ENCODE measurements at places on chromosomes 3 and 15.

- DNase-seq = no peak
Observed at GRCh38 chr3:82157952-82158351, 396.5 kb upstream of the GBE1 start.

GRCh38 chr15:40554161-40554525 is 10.7 kb downstream of the CCDC32 start:
- no peak for DNase-seq

GRCh38 chr3:71518089-71518488 is 65.4 kb downstream of the FOXP1 start:
- DNase-seq = no peak

DNA sequence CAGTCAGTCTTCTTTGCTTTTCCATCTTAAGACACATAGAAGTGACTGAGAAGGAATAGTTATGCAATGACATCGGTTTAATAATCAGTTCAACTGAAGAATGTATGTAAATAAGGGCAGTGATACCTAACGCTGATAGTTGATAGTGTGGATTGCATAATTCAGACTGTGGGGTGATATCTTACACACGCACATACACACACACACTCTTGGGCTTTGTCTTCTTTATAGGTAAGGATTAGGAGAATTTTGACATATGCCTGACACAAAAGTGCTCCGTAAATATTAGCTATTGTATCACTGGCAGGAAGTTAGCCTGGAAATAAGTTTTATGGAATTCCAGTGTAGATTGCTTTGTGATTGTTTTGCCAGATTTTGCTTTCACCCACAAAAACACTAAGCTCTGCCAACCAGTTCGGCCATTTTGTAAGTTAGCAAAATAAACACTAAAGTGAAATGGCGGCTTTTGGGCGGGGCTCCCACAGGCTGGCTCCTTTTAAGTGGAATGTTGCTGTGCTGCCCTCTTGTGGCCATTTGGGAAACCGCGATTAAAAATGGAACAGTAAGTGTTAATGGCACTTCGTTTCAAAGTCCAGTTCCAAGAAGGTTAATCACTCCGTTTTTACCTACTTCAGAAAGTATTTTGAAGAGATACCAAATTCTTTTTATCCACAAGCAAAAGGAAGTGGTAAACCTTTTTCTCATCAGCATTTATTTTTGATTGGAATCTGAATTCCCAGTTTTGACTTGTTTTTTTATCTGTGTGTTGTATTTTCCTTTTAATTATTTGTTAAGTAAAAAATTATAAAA is 17.7 kb downstream of the CHD2 start:
- peak; percentile 85 for DNase-seq

GRCh38 chr3:21752749-21753347 is 1.8 kb upstream of the ZNF385D start:
- DNase-seq = no peak

GRCh38 chr3:13414040-13414729 is 5.9 kb downstream of the NUP210 start:
- no peak for DNase-seq

DNA sequence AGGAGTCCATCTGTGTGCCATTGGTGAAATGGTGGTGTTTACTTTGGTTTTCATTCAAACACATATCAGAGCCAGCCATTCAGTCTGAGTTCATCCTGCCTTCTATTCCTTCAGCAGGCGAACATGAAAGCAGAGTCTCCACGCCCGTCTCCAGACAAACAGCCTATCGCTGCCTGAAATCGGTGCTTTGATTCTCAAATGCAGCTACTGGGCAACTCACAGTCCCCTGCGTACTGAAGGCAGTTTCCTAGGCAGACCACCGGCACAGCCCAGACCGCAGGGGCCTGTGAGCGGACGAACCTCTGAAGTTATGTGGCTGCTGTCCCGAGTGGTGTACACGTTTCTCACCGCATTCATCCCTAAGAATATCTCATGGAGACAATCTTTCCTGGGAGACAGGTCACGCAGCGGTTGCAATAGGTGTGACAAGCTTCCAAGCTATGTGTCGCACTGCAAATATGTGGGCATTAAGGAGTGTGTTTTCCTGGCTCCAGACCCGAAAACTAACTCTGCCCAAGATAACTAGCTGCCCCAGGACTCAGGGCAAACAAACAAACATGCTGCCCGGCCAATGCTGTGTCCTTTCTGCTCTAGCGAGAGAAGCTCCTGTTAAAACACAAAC is 16.9 kb upstream of the RYR3 start:
- no peak for DNase-seq

DNA sequence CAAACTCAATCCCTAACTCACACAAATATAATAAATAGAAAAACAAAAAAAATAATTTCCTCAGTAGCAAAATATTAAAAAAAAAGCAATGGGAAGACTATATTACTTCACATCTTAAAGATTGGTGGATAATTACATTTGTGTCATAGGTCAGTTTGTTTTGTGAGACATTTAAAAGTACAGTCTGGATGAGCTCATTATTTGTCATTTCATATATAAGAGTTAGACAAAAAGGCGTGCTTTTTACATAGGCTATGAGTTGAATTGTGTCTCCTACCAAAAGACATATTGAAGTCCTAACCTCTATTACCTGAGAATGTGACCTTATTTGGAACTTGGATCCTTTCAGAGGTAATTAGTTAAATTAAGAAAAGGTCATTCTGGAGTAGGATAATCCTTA is 710.1 kb upstream of the CBLB start:
- DNase-seq = no peak

GRCh38 chr15:80123034-80123433 is 29.8 kb upstream of the FAH start:
- no peak for DNase-seq

DNA sequence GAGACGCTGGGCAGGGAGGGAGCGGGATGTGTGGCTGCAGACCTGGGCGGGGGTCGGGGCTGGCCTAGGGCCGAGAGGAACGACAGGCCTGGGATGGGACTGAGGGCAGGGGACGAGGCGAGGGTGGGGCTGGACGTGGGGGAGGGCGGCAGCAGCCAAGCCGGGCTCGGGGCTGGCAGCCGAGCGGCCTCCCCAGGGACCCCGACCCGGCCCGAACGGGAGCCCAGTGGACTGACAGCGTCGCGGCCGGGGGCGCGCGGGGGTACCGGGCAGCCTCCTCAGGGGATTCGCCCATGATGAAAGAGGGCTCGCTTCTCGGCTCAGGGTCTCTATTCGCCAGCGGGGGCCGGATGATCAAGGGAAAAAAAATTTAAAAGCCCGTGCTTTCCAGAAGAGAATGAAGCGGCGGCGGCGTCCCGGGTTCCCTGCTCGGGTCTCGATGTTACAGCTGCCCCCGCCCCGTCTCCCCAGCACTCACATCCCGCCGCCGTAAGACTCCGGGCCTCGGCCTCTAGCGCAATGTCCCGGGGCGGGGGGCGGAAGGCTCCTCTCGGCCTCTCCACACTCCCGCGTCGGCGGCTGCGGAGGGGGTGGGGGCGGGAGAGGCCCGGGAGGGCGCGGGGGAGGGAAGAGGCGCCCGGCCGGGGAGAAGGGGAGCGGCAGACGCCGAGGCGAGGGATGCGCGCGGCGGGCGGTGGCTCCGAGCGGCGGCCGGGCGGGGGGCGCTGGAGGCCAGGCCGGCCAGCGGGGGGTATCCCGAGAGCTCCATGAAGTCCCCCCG is 4.3 kb downstream of the PTH1R start:
- DNase-seq = no peak

DNA sequence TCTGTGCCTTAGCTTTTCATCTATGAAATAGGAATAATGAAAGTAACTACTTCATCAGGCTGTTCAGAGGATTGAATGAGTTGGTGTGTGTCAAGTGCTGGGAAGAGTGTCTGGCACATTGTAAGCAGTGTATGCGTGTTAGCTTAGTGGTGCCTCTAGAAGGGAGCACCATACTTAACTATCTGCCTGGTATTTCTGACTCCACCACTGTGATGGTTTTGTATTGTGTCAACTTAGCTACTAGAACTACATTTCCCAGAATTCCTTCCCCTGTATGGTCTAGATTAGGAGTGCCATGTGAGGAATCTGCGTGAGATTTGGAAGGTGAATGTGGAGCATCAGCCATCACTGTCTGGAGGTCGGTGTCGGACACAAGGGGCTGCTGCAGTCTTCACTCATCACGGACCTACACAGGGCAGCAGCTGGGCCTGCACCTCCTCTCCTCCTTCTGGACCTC is 115.4 kb upstream of the GALNT15 start:
- DNase-seq = no peak

DNA sequence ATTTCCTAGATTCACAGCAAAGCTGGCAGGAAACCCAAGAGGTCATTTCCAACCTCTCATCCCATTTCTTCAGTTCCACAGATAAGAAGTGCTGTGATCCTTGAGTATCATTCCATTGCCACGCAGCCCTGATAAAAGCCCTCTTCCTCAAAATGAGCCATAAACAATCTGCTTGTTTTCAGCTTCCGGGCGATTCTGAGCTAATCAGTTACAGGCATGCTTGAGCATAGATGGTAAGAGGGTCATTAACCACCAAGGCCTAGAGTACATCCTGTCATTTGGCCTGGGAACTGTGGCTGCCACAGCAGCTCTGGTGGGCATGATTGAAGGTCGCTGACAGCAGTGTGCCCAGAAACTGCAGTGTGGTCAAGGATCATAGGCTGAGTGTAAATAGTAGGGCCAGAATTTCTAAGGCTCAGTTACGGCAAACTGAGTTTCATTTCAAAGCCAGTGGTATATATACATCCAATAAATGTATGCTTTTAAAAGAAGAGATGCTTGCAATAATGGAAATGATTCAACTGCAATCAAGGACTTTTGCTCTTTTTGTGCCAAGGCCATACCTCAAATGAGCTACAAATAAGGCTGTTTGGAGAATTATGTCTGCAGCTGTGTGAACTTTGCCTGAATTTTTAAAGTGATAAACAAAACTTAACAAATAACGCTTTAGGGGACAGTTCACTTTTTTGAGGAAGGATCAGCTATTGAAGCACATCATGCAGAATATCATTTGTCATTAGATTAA is 47.3 kb downstream of the P3H2 start:
- DNase-seq = peak; percentile 21

- DNase-seq = no peak
Observed at GRCh38 chr3:135197246-135197645, 402.2 kb downstream of the EPHB1 start.

GRCh38 chr3:95883801-95884200 is 930.6 kb upstream of the EPHA6 start:
- no peak for DNase-seq

DNA sequence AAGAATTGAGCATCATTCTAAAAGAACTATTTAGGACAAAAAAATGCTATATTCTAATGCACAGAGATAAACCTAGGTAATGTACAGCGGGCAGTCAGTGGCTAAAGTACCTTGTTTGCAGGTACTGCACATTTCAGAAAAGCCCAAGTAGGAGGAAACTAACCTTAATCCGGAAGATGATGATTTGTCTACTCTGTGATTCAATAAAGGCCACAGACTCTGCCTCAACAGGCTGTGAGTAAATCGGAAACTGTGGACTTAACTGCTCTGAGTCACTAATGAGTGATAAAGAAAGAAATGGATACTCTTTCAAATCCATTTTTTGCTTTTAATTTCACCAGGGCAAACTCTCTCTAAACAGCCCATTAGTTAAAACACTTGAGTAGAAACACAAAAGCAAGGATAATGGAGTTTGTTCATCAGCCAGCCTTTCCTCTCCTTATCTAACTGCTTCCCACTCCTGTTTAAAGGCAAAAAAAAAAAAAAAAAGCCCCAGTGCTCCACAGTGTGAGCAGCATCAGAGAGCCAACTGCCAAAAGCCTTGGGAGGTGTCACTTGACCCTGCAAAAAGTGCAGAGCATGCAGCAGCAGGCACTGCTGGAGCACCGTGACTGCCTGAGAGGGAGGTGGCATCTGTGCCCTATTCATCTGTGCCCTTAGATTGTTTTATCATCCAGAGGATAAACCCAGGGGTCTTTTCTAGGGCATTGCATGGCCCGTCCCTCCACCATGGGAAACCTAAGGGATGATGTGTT is 187.7 kb downstream of the SATB1 start:
- DNase-seq = no peak

- no peak for DNase-seq
Observed at GRCh38 chr3:149850787-149851584, 38.0 kb downstream of the RNF13 start.

DNA sequence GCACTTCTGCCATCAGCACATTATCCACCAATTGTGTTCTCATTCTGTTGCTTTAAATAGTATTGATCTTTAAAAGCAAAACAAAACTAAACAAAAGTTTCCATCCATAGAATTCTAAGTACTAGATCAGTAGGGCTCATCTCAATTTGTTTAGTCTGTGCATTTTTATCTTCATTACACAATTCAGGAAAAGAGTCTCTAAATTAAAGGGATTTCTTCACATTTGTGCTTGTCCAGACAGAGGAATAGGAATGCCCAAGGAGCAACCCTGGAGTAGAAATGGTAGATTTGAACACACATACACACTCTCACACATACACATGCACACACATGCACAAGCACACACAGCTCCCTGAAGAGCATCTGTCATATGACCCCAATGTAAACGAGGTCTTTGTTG is 21.4 kb downstream of the LMCD1 start:
- no peak for DNase-seq

DNA sequence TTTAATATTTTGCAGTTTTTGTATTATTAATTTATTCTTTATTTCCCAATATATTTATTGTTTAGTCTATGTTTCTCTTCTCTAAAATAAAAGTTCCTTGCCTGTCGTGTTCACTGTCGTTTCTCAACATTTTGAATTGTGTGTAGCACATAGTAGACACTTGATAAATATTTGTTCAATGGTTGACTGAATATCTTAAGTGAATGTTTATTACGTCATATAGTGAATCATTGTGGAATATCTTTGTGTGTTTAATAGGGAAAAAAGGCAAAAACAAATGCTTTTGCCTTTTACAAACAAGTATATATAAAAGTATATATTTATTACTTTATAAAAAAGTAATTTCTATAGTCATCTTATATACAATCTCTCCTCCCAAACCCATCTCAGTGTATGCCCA is 572.3 kb downstream of the EPHA3 start:
- no peak for DNase-seq

GRCh38 chr3:127637546-127637945 is 8.6 kb downstream of the PODXL2 start:
- no peak for DNase-seq

DNA sequence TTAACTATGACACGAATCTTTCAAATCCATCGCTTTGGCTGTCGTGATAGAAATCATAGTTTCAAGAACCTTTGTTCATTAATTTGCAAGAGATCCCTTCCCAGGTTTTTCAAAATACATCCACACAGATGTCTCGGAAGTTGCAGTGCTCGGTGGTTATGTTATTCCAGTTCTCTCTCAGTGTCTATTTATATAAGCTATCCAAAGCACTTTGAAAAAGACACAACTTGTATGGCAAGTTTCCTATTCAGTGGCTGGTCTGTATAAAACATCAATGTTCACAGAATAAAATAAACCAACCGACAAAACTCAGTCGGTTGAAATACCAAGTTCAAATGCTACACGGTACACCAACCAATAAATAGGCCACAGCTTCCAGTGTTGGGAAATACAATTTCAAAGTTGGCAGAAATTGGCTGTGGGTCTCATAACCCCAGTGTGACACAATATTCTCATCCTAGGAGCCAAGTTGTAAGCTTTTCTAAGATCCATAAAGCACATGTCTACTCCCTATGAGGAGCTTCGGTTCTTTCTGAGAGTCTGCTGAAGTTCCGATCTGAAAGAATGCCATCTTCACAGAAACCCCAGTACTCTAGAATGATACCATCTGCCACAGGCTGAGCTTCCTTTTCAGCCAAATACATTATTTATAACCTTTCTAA is 23.7 kb downstream of the SATB1 start:
- no peak for DNase-seq

Measured in NCI-H510A (cell line).